ENCODE measurements at places on chromosomes 5 and 9.

DNA sequence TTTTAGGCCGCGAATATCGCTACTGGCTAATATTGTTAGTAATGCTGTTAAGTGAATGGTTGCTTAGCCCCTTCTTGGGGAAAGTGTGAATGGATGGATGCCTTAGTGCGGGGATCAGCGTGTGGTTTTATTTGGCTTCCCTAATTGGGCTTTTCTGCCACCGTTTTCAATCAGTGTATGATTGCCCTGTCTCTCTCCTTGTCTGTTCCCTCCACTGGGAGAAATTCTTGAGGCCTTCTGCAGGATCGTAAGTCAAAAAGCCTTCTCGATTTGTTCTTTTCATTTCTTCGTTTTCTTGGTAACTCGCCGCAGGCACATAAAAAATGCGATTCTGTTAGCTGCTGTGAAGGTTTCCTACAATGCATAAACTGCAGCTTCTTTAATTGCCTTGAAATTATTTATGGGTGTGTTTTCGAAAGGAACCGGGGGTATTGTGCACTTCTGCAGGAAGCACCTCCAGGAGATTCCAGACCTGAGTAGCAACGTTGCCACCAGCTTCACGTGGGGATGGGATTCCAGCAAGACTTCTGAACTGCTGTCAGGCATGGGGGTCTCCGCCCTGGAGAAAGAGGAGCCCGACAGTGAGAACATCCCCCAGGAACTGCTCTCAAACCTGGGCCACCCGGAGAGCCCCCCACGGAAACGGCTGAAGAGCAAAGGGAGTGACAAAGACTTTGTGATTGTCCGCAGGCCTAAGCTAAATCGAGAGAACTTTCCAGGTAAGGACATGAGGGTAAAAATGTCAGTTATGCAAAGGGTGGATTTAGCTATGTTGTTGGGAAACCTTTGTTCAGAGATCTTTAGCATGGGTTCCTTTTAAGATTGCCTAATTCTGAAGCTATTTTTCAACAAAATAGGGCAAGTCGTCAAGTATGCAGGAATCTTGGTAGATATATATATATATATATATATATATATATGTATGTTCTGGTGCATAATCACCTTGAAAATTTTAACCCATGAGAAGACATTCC is 700 bp downstream of the SKP2 start:
- peak; percentile 72 for DNase-seq

- no peak for DNase-seq
Measured at GRCh38 chr5:144547098-144547499, 376.4 kb downstream of the KCTD16 start.

GRCh38 chr9:31259824-31260223 is 1124.6 kb upstream of the ACO1 start:
- DNase-seq, result peak; percentile 74

GRCh38 chr9:113376634-113377567 is at the start of gene HDHD3:
TSS of gene HDHD3 (minus strand) at chr9:113376986. CDS start at chr9:113374354, 2,632 bp downstream.
- peak; percentile 37 for DNase-seq

DNA sequence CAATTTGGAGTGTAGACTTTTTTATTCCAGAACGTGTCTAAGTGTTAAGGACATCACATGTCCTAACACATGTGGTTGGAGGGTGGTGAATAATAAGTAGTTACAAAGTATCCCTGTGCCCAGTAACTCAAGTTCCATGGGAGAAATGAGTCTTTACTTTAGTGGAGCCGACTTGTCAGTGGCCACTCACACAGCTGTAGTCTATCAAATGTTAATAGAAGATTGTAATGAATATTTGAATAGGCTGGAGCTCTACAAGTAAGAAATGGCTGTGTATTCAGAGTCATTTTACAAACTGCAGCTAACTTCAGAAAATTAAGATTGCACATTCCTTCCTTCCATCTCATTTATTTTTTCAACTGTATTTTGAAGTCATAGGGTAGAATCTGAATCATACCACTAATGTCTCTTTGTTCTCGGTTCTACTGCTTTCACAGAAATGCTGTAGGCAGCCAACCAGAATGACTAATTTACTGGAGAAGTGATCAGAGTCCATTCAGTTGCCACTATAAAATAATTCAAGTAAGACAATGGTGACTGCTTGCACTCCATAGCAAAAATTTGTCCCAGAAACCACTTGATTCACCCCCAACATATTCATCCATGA is 394.8 kb downstream of the NR2F1-AS1 start:
- no peak for DNase-seq
